ENCODE measurements at places on chromosomes 6 and 20.

GRCh38 chr6:3208098-3208774, 19.2 kb downstream of the TUBB2B start:
- peak; percentile 50 for DNase-seq

DNA sequence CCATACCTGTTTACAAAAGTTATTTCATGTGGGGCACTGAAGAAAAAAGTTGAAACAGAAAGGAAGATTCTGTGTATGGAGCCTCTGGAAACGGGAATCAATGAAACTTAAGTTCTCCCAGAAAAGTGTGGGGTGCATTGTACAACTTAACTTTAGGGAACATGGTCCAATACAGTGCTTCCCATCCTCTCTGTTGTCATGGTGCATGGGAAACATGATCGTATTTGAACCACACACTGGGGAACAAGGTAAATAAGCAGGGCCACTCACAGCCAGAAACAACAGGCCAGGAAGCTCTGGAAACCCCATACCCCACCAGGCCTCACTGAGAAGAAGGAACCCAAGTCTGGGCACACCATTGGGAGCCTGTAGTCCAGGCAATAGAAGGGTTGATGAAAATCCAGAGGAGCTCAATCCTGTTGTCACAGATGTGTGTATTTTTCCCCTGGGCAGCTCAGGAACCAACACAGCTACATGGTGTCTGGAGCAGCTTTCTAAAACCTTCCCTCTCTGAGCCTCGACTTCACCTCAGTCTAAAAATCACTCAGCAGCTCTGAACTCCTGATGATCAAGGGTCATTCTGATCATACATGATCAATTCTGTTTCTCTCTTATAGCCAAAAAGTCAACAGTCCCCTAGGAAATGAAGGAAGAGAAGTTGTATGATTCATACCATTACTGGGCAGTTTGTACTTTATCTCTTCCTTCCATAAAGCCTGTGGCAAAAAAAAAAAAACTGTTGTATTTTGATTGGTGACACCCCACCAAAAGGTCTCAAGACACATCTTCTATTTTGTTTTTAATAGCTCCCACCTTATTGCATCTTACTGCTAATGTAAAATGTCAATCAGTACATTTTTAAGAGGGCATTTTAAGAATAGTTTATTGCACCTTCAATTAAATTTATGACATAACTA, 198.5 kb upstream of the TAB2 start:
- DNase-seq = no peak

DNA sequence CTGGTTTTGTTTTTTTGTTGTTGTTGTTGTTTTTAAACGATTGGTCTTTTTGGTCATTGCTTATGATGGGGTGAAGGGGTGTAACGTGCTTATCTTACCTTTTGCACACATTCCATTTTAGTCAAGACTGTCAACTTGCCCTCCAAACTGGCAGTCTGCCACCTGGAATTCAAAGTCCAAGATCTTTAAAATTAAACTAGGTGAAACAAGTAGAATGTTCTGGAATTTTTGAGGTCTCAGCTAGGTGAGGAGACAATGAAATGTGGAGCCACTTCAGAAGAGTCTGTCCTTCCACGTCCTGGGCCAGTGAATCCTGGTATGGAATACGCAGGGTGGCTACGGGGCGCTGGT, 344.6 kb downstream of the ZFAND3 start:
- DNase-seq = no peak

- peak; percentile 69 for DNase-seq
These were observed 81.6 kb upstream of the MLN start for GRCh38 chr6:33885132-33886057.

- no peak for DNase-seq
These were observed 119.7 kb downstream of the RTN4IP1 start for GRCh38 chr6:106509420-106510089.

DNA sequence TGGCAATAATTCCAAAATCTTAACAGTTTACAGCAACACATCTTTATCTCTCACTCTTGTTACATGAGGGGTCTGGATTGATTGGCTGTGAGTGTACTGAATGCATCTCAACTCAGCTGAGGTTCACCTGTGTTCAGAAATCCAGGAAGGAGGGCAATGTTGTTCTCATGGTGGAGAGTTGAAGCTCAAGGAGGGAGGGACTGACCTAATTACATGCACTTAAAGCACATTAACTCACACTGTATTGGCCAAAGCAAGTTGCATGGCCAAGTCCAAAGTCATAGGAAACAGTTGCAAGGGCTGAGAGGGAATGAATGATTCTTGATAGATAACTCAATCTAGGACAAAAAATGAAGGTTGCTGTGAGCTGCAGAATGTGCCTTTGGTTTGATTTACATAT, 102.2 kb downstream of the DOK5 start:
- DNase-seq = no peak

DNA sequence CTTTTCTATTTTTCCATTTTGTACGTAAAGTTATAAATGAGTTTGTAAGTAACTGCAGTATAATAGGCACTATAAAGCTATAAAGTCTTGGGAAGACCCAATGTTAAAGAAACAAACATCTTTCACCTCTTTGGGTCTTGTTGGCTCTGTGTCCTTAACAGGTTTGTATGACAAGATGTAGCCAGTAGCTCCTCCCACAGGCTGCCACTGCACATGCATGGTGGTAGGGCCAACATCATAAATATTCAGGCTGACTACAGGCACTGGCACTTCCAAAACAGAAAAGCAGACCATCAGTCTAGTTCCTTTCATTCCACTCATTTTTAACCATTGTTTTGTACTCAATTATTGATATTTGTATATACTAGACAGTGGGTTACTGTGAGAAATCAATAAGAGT, 59.9 kb downstream of the COL12A1 start:
- DNase-seq = no peak

- no peak for DNase-seq
These were observed 22.8 kb downstream of the NPEPL1 start for GRCh38 chr20:58715391-58715800.

DNA sequence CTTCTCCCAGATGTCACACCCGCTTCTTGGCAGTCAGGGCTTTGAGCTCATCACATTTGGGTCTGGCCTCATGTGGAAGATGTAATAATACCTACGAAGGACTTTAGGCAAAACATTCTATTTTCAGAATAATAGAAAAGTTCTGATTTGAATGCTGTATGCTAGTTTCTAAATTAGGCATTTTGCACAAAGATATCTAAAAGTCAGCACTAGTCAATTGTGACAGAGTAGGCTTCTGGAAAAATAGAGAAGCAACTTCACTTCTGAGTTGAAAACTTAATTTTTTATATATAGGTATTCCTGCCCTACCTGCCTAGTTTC, 38.3 kb upstream of the CD2AP start:
- no peak for DNase-seq

- no peak for DNase-seq
These were observed 25.4 kb downstream of the PTK7 start for GRCh38 chr6:43101497-43101896.

- DNase-seq = no peak
These were observed 5.3 kb downstream of the PHIP start for GRCh38 chr6:79072640-79073181.

- no peak for DNase-seq
These were observed 344.6 kb downstream of the MMUT start for GRCh38 chr6:49118478-49118877.

DNA sequence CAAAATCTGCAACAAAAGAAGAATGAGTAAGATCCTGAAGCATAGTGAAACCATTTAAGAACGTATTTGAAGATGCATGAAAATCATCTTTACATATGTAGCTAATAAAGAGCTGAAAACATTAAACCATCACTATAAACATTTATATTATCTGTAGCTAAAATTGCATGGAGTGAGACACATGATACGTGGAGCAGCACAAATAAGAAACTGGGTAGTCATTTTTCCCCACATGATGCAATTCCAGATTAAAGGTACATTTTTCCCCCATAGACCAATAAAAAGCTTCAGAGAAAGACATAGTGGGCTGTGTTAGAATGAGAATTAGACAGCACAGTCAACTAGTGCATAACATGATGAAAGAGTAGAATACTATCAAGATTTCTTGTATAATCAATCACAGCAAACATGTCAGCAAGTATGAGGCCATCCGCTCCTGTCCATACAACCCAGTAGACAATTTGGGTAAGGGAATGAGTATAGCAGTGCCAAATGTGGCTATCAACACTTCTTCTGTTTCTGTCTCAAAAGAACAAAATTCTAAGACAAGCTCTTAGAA, 67.0 kb downstream of the RSPO3 start:
- no peak for DNase-seq

- DNase-seq = no peak
These were observed 782 bp upstream of the PCMTD2 start for GRCh38 chr20:64254571-64255360.

- DNase-seq = no peak
These were observed 114.2 kb downstream of the LAMP5 start for GRCh38 chr20:9628589-9628988.

DNA sequence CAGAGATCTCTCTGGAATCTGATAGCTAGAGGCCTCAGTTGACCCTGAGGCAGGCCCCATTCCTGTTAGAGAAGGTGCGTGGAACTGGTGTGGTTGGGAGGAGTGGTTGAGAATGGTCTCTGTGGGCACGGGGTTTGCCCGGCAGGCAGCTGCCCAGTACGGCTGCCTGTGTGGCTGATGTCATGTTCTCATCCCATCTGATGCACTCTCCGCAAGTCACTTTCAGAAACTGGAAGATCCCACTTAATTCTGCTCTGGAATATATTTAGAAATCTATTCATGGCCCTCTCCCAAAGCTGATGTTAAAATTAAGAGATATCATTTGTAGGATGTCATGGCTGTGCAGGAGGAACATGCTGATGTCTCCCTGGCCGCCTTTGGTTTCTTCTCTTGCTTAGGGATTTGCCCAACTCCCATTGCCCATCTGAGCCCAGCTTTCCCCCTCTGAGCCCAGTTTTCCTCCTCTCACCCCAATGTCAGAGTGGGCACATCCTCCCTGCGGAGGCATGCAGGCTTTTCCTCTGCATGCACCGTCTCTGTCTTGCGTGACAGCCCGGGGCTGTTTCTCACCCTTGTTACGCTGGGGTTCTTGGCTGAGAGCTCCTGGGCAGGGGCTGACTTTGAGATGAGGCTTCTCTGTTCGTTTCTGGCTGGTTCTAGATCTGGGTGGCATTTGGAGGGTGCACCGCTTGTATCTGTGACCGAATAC, 21.0 kb downstream of the PHACTR3 start:
- no peak for DNase-seq

- no peak for DNase-seq
These were observed 7.2 kb downstream of the KIF16B start for GRCh38 chr20:16566080-16566479.

DNA sequence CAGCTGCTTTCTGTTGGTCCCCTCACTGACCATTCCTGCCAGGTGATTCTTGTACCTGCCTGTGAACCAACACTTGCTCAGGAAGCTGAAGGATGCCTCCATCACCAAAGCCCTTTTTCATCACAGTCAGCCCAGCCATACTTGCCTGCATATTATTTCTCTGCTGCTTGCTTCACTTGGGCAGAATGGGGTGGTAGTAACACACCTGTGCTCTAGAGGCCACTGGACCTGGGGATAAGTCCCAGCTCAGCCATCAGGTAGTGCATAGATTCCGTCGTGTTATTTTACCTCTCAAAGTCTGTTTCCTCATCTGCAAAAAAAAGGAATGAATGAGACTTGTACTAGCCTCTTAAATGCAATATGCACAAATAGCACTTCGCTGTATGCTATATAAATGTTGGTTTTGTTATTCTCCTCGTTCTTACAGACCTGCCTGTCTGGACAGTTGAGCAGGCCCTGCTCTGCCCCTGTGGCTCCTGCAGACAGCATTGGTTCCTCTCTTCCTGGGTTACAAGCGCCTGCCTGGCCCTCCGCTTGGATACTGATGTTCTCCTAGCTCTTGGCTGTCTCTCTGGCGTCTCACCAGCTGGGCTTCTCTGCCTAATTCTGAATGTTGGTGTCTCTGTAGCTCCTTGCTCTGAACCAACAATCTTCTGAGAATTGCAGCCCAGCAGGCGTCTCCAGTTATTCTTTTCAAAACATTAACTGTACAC, 151.8 kb downstream of the UNC5CL start:
- DNase-seq = no peak

DNA sequence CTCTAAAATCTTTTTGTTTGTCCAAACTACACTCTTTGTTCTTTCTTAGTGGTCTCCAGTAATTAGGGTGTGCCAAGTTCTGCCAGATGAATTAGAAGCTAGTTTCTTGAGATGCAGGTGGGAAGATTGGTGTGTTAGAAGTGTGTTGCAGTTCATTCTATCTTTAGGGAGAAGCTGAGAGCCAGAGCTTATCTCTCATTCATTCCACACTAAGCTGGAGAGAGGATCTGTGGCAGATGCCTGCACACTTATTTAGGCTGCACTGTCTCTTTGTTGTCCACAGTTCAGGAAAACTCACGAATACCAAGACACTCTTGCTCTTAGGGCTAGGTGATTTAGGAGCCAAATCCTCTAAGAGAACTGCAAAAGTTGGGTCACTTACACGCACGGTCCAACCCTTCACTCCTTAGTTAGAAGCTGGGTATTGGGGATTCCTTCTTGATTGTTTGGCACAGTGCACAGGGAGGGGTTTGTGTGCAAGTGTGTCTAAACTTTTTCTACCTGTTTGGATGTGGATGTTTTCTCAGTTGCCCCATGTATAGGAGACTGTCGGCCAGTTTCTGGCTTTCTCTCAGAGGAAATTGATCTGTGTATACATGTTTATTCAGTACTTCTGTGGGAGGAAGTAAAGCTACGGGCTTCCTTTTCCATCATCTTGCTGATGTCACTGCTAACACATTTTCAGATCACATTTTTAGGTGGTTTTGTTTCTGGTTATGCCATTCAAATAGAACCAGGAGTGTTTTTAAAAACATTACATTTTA, 49.5 kb downstream of the SMAP1 start:
- no peak for DNase-seq

DNA sequence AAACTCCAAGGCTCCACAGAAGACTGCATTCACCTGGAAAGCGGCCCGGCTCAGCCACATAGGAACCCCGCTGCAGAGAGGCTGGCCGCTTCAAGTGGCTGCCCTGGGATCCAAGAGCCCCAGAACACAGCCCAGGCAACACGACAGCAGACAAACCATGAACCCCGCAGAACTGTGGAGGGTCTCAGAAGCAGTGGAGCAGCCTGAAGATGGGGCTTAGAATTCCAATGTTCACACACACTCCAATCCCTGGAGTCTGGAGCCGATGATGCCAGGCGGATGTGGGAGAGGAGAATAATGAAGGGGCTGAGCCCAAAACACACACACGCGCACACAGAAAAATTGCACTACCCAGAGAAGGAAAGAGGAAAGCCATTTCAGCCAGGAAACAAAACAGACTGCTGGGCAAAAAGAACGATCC, 52.4 kb downstream of the NINL start:
- DNase-seq = no peak

DNA sequence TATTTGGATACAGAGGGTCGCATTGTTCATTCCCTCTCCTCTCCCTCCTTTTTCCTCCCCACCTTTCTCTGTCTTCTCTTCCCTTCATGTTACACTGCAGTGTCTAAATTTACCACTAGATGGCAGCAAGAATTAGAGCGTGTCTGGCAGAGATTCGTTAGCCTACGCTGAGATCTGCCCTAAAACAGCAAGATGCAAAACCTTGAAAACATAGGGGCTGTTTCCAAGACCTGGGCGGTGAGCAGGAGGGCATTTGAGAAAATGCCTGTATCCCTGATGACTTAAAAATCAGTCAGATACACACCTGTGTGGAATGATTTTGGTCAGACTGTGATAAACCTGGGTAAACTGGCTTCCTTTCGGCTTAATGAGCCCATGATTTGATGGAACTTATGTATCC, 101.5 kb upstream of the ISM1 start:
- peak; percentile 46 for DNase-seq

GRCh38 chr20:34309691-34310090, 6.5 kb upstream of the AHCY start:
- no peak for DNase-seq

- DNase-seq = no peak
These were observed 694 bp downstream of the SLC17A9 start for GRCh38 chr20:62952968-62953838.

GRCh38 chr20:60512443-60512842, 554.2 kb downstream of the CDH26 start:
- DNase-seq = peak; percentile 55

All from RWPE1 (cell line).